Left colon (tissue), 2 donors: ENCODE measurements at places on chromosomes 16 and 17. TPM values are rescaled to one million over a fixed set of nuclear protein-coding genes. Genes with fewer than 3 reads are reported as not detected.
A peak's percentile ranks its signal among the peaks of the same experiment; 100 is the strongest.

Gene ABCC6
- 20.2 TPM for total RNA-seq

Gene KCNJ16
- total RNA-seq, result 0.24 TPM

Gene GRB7
- total RNA-seq, result 18.2 TPM

Gene LRRC37A
- total RNA-seq, result 4.1 TPM

Gene LDHD
- 85.0 TPM for total RNA-seq

Gene LRRC36
- 0.34 TPM for total RNA-seq

Gene RHOT2
- 118 TPM for total RNA-seq

Gene ITGAL
- total RNA-seq, result 6.7 TPM

Gene TPSAB1
- 5.7 TPM for total RNA-seq

Gene DOC2B
- total RNA-seq, result 2.0 TPM

Gene TMEM238L
- total RNA-seq, result 89.7 TPM

Gene PRDM7
- not detected for total RNA-seq

Gene MPV17L
- 7.6 TPM for total RNA-seq

GRCh38 chr17:63445954-63446752 is at the start of gene CYB561:
Gene CYB561, minus strand, starts transcription at chr17:63446306. Its CDS starts 8,759 bp downstream, at chr17:63437547.
- peak; percentile 90 for DNase-seq

DNA sequence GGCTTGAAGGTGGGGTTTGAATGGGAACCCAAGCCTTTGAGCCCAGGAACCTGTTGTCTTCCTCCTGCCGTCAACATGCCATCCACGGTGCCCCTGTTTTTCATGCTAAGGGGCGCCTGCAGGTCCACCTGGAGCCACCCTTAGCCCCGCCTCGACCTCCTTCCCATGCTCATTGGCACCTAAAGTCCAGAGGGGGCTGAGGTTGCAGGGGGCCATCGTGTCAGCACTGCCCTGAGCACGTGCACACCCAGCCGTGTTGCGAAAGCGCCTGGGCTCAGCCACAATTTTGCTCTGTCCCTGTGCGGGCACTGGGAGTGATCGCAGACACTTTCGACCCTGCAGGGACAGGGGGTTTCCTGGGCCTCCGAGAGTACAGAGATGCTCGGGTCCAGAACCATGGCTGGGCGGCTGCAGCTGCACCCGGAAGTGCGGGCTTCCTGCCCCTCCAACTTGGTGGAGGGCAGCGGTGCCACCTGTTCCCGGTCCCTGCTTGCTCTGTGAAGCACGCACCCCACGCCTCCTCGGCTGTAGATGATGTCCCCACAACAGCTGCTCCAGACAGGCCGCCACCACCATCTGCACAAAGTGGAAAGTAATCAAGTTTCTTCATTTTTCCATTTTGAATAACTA is 454.7 kb downstream of the CDH8 start:
- no peak for DNase-seq

DNA sequence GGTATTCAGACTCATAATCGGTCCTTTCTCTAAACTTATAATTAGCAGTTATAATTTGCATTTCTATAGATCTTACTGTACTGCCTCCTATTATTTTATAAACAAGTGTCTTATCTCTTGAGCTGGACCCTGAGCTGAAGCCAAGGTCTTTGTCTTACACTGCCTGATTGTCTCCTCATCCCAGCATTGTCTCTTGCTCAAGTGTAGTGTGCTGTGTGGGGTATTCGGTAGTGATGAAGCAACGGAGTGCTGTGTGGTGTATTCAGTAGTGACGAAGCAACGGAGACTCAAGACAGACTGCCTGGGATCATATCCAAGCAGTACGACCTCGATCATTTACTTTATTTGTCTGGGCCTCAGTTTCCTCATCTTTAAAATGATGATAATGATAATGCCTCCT is 69.3 kb downstream of the COX10 start:
- DNase-seq, result no peak

GRCh38 chr16:1908184-1908583 is 10.0 kb downstream of the HS3ST6 start:
- no peak for DNase-seq

GRCh38 chr17:69450918-69451317 is 36.4 kb downstream of the MAP2K6 start:
- DNase-seq, result no peak

DNA sequence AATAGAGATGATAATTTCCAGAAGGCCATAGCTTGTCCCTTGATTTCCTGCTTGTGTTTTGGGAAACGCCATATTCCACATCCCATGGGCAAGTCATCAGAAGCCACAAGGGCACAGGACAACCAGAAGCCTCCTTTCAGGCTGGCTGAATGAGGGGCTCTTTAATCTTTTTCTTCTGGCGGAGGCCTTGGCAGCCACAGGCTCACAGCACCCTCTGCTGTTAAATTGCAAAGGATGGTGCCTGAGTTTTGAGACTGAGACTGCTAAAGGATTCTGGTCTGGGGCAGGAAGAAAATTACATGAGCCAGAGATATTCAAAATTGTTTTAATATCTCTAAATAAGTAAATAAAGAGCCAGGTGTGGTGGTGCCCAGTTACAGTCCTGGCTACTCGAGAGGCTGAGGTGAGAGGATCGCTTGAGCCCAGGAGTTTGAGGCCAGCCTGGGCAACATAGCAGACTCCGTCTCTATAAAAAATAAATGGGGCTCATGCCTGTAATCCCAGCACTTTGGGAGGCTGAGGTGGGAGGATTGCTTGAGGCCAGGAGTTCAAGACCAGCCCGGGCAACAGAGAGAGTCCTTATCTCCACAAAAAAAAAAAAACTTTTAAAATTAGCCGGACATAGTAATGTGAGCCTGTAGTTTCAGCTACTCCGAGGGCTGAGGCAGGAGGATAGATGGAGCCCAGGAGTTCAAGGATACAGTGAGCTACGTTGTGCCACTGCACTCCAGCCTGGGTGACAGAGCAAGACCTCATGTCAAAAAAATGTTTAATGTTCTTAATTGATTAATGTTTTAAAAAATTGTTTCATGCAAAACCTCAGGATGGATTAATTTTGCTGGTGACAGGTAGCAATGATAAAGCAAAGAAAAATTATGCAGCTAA is 26.3 kb downstream of the AARSD1 start:
- peak; percentile 23 for DNase-seq

GRCh38 chr17:16877099-16877498 is 94.8 kb downstream of the TNFRSF13B start:
- DNase-seq, result no peak

GRCh38 chr17:69577098-69577497 is 162.6 kb downstream of the MAP2K6 start:
- no peak for DNase-seq

GRCh38 chr16:24178496-24178895 is 77.6 kb upstream of the CACNG3 start:
- DNase-seq, result no peak

DNA sequence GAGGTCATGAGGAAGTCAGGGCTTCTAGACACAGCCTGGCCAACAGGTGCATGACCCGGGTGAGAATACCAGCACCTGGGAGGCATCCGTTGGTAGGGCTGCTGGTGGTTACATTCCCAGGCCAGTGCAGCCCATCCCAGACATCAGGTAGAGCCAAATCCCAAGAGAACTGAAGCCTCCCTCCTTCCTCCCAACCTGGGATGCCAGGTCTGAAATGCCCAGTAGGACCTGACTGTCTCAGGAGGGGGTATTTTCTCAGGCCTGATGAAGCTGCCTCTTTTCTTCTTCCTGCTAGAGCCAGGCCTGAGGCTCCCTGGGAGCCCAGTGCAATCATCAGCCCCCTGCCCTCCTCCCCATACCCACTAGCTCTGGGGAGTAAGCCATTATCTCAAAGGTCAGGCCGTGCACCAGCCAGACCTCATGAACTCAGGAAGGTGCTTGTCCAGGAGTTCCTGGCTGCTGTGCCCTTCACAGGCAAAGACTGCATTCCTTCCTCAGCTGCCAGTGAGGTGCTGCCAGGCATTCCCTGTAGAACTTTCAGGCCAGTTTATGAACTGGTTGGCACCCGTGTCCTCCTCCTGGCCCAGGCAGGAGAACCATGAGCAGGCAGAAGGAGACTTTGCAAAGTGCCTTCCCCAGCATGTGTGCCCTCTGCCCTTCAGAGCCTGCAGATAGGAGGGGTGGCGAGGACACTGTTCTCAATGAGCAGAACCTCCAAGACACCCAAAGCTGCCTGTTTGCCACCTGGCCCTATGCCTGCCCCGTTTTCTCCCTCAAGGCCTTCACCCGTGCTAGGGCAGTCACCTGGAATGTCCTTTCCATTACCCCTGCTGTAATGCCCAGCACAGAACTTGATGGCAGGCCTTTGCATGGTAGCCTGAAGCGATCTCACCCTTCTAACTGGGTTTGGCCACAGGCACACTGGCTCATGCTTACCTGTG is 7.6 kb downstream of the TBX2 start:
- no peak for DNase-seq

DNA sequence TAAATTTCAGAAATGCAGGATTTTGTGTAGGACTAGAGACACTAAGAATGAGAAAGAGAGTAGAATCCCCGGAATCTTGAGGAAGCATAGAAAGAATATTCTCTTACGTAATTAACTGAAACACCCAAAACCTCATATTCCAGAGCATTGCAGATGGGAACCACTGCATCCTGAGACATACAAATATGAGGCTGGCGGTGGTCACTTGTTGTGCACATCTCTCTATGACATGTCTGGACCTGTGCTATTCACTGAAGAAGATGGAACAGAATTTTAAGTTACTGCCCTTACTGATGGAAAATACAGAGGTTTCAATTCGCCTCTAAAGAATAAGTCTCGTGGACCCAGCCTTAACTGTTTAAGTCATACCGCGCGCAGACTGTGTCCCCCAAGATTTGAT is 806 bp downstream of the RAD51C start:
- DNase-seq, result no peak

- no peak for DNase-seq
Observed at GRCh38 chr17:77501101-77501566, 360.4 kb downstream of the SEC14L1 start.

GRCh38 chr16:77093309-77093708 is 97.7 kb upstream of the MON1B start:
- no peak for DNase-seq

DNA sequence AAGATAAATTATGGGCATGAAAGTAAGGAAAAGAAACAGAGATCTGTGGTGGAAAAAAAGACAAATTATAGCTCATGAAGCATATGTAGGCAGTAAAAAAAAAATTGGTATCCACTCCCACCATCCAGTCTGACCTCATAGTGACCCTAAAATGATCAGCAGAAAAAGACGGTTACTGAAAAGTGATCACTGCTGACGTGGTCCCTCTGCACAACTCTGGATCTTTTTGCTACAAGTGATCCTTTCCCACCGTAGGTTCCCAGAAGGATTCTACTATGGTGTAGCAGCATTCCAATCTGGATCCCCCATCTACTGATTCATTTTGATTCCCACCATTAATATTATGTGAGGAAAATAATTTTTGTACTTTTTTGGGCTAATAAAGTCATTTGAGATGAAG is 10.9 kb upstream of the CHST6 start:
- no peak for DNase-seq

GRCh38 chr17:3660311-3660891 is 8.0 kb downstream of the TAX1BP3 start:
- DNase-seq, result no peak

- no peak for DNase-seq
Observed at GRCh38 chr16:12405089-12405488, 398.6 kb downstream of the CPPED1 start.

GRCh38 chr16:69219279-69219678 is 32.3 kb downstream of the SNTB2 start:
- no peak for DNase-seq

GRCh38 chr17:64060331-64060730 is 39.9 kb upstream of the ICAM2 start:
- DNase-seq, result no peak

- DNase-seq, result peak; percentile 31
Observed at GRCh38 chr16:29663016-29663806, at the start of gene SPN. Gene SPN, plus strand, starts transcription at chr16:29663247. Its CDS starts 482 bp downstream, at chr16:29663729.

- no peak for DNase-seq
Observed at GRCh38 chr17:44501866-44502375, 1.3 kb downstream of the GPATCH8 start.
